AG04449 (cell line): ENCODE measurements at places on chromosomes 1 and 21.

GRCh38 chr1:168836469-168836868, 107.5 kb upstream of the DPT start:
- DNase-seq, result no peak

- DNase-seq, result no peak
Measured at GRCh38 chr1:8794605-8795004, 22.8 kb downstream of the RERE start.

DNA sequence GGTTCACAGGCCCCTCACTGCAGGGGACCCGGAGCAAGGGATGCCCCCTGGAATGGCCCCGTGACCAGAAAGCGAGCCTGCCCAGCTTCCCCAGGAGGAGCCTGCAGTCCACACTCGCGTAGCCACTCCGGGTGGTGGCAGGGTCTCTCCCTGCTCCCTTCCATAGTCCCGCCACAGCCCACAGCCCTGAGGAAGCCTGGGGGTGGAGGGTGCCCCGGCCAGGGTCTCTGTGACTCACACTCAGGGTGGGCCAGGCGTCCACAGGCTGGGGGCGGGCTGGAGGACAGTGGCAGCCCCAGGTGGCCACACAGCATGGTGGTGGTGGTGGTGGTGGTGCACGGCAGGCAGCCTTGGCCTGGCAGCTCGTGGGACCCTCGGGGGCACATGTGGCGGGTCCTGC, 15.6 kb downstream of the YBEY start:
- DNase-seq, result no peak

- DNase-seq, result no peak
Measured at GRCh38 chr21:25175938-25176337, 431.3 kb downstream of the MRPL39 start.

DNA sequence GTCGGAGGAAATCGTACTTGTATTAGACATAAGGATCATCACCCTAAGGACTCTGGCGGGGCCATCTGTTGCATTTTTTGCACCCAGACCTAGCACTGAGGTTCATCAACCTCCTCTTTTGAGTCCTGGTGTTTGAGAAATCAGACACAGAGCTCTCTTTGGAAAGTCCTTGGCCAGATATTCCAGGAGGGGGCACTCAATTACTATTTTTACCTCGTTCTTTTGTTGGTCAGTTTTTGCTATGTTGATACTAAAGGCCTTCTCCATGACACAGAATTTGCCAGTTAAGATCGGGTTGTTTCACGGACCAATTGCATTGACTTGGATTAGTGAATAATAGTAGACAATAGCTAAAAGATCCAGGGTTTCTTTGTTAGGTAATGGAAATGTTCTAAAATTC, 711.2 kb downstream of the KCNT2 start:
- no peak for DNase-seq

DNA sequence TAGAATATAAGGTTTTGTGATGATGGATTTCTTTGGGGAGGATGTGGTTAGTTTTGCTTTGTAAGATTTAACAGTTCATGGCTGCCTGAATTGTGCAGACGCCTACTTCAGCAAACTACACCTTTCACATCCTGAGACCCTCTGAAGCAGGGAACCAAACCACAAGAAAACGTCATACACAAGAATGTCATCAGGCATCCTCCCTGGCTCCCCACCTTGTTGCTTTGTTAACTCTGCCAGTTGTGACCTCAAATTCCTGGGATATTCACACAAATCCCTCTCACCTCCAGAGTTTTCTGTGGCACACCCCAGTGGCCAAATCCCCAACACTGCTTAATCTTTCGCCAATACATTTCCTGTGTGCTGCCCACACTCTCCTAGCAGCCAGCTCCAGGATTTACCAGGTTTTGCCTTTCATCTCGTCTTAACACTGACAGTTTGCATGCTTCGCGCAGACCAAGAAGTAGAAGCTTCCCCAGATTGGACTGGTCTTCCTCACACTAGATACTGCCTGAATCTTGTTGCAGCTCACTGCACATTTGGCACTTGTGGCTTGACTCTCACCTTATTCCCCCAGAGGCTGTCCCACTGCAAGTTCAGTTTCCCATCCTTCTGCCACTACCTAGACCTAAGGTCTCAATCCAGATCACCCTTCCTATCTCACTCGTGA, 51.1 kb upstream of the CTTNBP2NL start:
- no peak for DNase-seq
